ENCODE measurements at places on chromosomes 3 and 15. TPM values are rescaled to one million over a fixed set of nuclear protein-coding genes. Genes with fewer than 3 reads are reported as not detected.

The STRIT1 gene
- polyA plus RNA-seq: 0.14 TPM

The CCR8 gene
- polyA plus RNA-seq: 0.06 TPM

The P2RY1 gene
- polyA plus RNA-seq: 7.0 TPM

The CFAP100 gene
- polyA plus RNA-seq: not detected

The FMN1 gene
- 1.0 TPM for polyA plus RNA-seq

The C3orf62 gene
- polyA plus RNA-seq: 4.2 TPM

The SCAANT1 gene
- polyA plus RNA-seq: not detected

The CCDC174 gene
- polyA plus RNA-seq: 11.1 TPM

The RTP2 gene
- not detected for polyA plus RNA-seq

The AQP9 gene
- polyA plus RNA-seq: 0.05 TPM

The SERINC4 gene
- 0.24 TPM for polyA plus RNA-seq

The BCHE gene
- polyA plus RNA-seq: 0.98 TPM

The ACSBG1 gene
- polyA plus RNA-seq: 0.10 TPM

The KLHL40 gene
- 0.02 TPM for polyA plus RNA-seq

Data from esophagus (tissue), 2 donors.